ENCODE measurements at places on chromosomes 1 and 21.

GRCh38 chr1:26767714-26768113 lies 20.0 kb upstream of the PIGV start:
- DNase-seq: no peak

- no peak for DNase-seq
Measured at GRCh38 chr21:45296638-45297037, 8.9 kb upstream of the POFUT2 start.

- DNase-seq: no peak
Measured at GRCh38 chr1:186057086-186057485, 318.0 kb downstream of the TPR start.

GRCh38 chr1:183883623-183884022 lies 78.7 kb downstream of the RGL1 start:
- no peak for DNase-seq

GRCh38 chr1:43442756-43443155 lies 11.0 kb downstream of the HYI start:
- no peak for DNase-seq

- DNase-seq: no peak
Measured at GRCh38 chr1:21320410-21321108, 30.3 kb upstream of the ECE1 start.

GRCh38 chr1:246923482-246923881 lies 8.3 kb downstream of the AHCTF1 start:
- DNase-seq: no peak

DNA sequence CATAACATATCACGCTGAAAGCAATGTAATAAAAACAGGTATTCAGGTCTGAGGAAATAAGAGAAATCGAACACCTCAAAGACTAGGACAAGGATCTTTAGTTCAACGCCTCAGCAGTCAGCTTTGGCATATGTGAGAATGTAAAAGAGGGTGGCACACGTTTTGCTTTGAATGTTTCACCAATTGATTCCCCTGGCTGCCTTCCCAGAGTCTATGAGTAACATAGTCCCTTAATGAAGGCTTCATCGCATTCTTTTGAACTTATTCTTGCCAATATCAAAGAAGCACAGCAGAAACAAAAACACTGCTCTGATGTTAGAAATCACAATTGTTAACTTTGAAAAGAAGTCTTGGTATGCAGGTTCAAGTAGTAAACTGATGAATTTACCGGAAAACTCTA lies 764.8 kb downstream of the ADGRL2 start:
- DNase-seq: no peak

- DNase-seq: no peak
Measured at GRCh38 chr1:183272390-183272848, 86.4 kb downstream of the LAMC2 start.

DNA sequence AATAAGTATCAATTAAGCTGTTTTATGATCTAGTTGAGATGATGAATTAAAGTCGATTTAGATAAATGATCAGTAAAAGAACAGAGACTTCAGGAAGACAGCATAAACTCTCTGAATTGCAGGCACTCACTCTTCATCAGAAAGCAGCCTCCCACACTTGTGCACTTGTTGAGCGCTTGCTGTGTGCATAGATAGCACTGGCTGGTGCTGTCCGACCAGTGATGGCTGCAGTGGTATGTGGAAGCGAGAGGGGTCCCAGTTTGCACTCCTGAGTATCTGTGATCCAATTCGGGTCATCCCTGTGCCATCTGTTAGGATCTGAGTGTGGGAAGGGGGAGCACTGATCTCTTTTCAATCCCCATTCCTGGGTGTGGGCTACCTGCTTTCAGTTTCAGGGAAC lies 137.8 kb downstream of the CAMTA1 start:
- no peak for DNase-seq

DNA sequence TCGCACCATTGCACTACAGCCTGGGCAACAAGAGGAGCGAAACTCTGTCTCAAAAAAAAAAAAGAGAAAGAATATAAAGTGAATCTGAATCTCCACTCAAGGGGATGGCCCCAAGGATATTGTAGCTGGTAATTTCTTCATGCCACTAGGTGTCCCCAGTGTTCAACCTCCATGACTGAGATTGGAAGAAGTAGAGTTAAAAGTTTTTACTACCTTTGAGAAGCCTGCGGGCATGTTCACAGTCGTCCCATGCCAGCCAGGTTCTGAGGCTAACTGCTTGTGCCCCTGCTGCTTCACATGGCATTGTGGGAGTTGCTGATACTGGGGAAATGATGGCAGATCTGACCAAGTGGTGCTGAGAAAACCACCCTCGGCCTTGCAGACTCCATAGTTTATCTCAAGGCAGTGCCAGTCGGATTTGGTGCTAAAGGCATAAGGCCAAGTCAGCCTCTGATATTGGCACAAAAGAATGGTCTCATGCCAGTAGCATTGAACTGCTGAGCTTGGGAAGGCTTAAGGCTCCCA lies 10.8 kb upstream of the SHISA4 start:
- DNase-seq: peak; percentile 69

- no peak for DNase-seq
Measured at GRCh38 chr1:187413405-187414169, 584.8 kb downstream of the PLA2G4A start.

- DNase-seq: no peak
Measured at GRCh38 chr1:13642306-13643004, 57.5 kb upstream of the PRDM2 start.

GRCh38 chr1:39322431-39322830 lies 117.9 kb downstream of the MACF1 start:
- no peak for DNase-seq

DNA sequence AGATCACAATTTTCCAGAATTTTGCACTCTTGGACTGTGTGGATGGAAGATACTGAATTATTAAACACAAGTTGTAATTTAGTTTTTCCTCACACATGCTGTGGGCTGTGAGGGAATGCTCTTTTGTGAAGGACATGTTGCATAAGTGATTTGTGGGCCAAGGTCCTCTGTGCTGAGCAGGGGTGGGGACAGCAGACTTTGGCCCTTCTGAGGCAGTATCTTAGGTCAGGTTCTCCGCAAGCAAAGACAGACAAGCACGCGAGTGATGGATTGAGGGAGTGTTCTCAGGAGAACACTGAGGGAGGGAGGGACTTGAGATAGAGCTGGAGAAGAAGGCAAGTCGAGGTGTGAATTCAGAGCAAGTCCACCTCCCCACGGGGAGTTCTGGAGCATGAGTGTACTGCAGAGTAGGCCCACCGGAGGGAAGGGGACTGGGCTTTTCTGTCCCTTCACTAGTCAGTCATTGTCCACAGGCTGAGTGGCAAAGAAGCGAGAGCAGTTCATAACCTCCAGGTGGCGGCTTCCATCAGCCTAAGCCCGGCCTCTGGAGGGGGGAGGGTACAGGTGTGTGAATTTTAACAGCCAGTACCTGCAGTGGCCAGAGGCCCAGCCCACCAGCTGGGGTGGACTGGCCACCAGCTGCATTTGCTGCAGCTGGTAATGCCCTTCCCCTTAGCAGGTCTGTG lies 19.1 kb upstream of the CD101 start:
- peak; percentile 58 for DNase-seq

DNA sequence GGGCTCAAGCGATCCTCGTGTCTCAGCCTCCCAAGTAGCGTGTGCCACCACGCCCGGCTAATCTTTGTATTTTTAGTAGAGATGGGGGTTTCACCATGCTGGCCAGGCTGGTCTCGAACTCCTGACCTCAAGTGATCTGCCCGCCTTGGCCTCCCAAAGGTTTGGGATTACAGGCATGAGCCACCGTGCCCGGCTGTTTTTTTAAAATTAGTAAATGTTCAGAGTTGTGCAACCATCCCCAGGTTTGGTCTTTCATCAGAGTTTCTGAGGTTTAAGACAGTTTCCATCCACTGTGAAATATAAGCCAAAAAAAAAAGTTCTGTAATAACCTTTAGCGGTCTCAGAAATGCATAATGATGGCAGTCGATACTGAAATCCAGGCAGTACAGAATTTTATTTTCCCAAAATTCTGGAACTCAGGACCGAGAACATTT lies 550 bp upstream of the SYT11 start:
- DNase-seq: no peak

DNA sequence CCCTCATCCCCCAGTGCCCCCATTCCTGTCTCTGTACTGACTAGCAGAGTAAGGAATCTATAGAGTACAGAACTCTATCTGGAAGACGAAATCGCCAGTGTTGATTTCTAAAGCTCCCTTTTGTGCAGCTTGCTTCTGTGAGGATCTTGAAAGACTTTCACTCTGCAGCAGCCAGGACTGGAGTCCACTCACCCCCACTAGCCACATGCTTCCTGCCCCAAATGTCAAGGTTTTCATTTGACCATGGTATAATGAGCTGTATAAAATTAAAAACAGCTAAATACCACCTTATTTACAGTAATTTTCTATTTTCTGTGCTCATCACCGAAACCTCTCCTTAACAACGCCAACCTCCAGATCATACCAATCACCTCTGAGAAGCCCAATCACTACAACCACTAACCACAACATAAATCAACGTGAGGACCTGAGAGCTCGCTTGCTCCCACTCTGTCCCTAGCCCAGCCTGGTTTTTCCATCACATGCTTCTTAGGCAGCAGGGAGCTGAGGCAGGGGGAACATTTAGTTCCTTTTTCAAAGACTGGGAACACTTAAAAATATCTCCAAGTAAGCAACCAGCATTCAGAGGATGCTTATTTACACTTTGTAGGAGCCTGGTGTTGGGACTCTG lies 56.1 kb upstream of the IRF2BP2 start:
- no peak for DNase-seq

- DNase-seq: no peak
Measured at GRCh38 chr1:119291611-119292206, 76.9 kb upstream of the HAO2 start.
